NCI-H1930 (cell line): ENCODE measurements at places on chromosomes 3 and 15.

- no peak for DNase-seq
Observed at GRCh38 chr3:177448987-177449359, 251.7 kb upstream of the TBL1XR1 start.

GRCh38 chr3:136070334-136070733 lies 104.8 kb downstream of the PPP2R3A start:
- DNase-seq = no peak

GRCh38 chr3:138694287-138695007 lies 85.9 kb downstream of the FAIM start:
- no peak for DNase-seq

GRCh38 chr3:124206225-124207055 lies 214.5 kb upstream of the ROPN1 start:
- no peak for DNase-seq

- DNase-seq = no peak
Observed at GRCh38 chr3:127590282-127590592, 296 bp downstream of the TPRA1 start.

DNA sequence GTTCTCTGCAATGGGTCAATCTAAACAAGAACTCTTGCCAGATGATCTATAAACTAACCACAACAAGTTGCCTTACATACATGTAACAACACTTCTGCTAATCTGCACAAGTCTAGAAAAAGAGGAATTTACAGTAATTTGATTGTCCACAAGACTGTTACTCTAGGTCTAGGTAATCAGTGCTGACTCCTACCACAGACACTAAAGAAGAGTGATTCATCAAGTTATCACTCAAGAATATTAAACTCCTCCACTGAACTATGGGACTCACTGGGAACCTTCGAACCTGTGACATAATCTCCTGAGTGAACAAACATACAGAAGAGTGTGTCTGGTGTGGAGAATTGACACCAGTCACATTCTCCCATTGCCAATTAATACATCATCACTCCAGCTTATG lies 138.3 kb downstream of the ANXA2 start:
- no peak for DNase-seq

DNA sequence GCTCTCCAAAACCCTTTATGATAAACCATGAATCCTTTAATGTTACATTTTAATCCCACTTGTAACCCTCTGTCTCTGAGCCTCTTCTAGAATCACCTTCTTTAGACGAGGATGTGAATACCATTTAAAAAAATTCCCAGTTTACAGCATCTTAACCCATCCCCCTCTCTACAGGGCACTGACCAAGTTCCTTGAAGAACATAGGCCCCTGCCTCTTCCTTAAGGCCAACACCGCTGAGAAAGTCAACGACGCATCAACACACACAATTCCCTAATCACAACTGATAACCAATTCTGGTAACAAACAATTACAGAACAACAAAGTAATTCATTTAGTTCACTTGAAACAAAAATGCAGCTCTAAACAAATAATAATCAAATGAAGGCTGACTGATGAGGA lies 130.3 kb downstream of the DLG1 start:
- DNase-seq = no peak

DNA sequence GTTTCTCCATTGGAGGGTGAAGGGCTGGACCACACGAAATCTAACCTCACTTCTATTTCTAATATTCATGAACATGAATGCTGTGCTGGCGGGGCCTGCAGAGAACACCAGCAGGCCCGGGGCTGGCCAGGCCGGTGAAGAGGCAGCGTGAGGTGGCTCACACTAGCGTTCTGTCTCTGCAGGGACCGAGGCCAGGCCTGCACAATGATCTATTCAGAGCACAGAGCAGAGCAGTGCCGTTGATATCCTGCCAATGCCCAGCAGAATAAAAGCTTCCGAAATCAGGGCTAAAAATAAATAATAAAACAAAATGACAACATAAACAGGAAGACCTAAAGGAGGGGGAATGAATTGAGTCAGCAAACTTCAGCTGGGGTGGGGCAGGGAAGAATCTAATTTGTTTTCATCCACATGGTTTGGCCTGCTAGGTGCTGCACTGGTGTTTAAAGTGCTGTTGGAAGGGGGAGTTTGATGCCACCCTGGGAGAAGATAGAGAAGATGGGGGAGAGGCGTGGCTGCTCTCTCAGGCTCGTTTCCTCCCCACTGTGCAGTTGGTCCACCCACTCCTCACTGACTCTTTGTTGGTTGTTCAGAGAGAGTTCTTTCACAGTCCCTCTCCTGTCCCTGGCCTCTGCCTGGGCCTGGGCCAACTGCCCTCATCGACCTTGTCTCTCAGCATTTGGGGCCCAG lies 837.1 kb downstream of the AGBL1 start:
- no peak for DNase-seq

DNA sequence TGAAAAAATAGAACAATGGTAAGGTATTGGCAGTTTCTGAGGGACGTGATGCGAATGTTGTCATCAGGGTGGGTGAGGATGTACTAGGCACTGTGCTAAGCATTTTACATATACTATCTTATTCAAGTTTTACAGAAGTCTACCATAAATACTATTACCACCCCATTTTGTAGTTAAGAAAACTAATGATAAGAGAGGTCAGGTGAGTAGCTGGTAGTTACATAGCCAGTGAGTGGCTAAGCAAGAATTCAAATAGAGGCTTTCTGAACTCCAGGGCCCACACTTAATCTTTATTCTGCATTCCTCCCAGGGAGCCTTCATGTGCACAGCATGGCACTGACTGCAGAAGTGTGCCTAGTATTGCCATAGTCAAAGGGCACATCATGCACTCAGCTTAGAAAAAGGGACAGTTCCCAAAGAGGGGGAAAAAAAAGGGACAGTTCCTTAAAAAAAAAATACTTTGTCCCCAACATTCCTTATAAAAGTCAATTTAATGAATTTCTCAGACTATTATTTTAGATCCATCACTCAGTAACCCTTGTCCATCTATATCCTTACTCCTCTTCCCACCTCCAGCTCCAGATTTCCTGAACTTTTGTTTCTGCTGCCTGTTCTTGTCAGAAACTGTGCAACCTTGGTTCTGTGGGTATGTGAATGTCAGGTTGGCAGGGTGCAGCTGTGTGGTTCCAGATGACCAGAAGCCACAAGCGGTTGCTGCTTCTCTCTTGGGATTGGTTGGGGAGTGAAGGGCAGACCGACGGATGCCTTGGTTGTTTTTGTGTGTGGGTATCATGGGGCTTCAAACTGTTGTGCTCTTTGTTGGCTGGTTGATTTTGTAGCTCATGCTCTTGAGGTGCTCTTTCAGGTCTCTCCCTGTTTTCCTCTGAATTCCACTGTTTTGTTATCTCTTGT lies 8.3 kb downstream of the MAPKBP1 start:
- DNase-seq = no peak

GRCh38 chr3:65575376-65575840 lies 463.3 kb downstream of the MAGI1 start:
- DNase-seq = no peak

GRCh38 chr3:138043266-138044029 lies 33.5 kb downstream of the CLDN18 start:
- no peak for DNase-seq

- no peak for DNase-seq
Observed at GRCh38 chr3:69462022-69462825, 76.3 kb upstream of the FRMD4B start.

- peak; percentile 25 for DNase-seq
Observed at GRCh38 chr3:82004266-82004665, 242.8 kb upstream of the GBE1 start.

DNA sequence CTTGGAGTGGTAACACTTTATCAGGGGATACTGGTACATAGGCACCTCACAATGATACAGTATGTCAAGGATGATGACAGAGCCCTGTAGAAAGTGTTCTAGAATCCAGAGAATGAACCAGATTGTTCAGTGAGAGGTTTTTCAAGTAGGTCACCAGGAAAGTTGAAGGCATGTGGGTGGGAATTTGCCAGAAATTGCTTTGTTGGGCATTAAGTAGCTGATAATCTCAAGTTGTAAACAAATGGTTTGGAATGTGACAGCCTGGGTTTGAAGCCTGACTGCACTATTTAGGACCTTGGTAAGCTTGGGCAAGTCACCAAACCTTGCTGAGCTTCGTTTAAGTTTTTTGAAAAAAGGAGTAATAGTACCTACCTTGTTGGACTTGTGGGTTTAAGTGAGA lies 12.5 kb downstream of the SLC35G2 start:
- no peak for DNase-seq

- no peak for DNase-seq
Observed at GRCh38 chr3:54123003-54123775, 837 bp downstream of the CACNA2D3 start.

DNA sequence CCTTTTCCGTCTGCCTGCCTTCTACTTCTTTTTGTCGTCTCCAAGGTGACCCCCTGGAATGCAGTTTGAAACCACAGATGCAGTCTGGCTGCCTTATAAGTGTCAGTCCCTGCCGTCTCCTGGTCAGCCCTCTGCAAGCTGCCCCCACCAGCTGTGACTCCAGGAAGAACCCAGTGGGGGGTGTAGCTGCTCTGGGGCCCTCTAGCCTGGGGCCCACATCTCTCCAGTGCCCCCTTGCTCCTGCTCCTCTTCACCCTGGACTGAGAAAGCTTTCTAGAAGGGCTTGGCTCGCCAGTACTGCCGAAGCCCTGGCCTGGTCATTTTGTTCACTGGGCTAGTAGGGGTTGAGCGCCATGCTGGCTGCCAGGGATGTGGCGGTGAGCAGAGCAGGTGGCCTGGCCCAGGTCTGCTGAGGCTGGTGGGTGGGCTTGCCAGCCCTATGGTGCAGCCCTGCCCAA lies 21.3 kb downstream of the SYNM start:
- DNase-seq = no peak

DNA sequence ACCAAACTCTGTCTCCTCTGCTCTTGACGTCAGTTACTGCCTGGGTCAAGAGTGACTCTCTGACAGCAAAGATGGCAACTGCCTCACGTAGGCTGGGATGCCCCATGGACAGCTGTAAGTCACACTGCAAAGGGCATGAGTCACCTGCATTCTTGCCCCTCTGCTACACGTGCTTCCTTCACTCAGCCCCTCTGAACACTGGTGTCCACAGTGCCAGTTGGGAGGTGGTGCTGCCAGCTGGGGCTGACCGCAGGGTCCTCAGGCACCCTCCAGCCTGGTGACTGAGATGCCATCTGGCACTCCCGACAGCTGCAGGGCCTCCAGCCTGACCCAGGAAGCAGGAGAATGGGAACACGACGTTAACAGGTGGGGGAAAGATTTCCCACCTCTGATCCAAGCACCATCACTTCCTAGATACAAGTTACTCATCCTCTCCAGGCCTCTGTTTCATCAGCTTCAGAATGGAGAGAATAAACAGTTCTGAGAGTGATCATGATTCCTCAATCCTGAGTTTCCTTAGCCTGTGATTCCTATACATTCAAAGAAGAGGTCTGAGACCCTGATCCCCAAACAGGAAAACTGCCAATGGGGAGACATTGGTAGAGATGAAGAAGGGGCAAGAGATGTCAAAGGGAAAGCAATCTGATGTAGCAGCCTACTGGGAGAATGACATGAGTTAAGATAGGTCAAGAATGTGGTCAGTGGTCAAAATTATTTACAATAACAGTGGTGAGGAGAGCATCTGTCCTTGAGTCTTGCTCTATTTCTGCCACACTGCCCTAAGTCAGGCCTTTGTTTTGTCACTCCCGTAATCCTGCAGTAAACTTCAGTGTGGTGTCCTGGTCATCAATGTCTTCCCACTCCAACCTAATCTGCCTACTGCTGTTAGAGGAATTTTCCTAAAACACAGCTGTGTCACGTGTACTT lies 86.1 kb upstream of the BCL6 start:
- no peak for DNase-seq

GRCh38 chr3:12503126-12503957 lies 19.1 kb downstream of the TSEN2 start:
- no peak for DNase-seq

DNA sequence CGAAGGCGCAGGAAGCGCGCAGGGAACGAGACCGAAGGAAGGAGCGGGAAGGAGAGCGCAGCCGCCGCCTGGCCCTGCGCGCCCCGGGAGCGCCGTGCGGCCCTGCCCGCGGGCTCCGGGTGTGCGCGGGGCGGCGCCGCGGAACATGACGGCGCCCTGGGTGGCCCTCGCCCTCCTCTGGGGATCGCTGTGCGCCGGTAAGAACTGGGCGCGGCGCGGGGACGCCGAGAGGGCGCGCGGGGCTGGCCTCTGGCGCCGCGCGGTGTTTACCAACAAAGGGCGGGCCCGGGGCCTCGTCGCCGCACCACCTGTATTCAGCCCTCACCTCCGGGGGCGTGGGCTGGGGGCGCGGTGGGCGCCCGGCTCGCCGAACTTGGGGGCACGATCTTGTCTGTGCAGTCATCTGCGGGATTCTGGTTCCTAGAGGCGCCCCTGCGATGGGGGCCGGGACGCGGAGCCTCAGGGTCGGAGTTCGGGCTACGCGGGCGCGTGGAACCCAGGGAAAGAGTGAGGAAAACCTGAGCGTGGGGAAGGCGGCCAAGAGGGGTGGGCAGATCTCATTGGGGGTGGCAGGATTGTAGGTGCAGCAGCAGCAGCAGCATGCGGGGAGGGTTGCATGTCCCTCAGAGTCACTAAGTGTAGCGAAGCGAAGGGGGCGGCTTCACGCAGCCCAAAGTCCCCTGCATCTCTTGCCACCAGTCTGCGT lies 641 bp downstream of the ACVR2B start:
- DNase-seq = no peak

GRCh38 chr3:126028096-126028495 lies 55.8 kb downstream of the SLC41A3 start:
- DNase-seq = no peak

DNA sequence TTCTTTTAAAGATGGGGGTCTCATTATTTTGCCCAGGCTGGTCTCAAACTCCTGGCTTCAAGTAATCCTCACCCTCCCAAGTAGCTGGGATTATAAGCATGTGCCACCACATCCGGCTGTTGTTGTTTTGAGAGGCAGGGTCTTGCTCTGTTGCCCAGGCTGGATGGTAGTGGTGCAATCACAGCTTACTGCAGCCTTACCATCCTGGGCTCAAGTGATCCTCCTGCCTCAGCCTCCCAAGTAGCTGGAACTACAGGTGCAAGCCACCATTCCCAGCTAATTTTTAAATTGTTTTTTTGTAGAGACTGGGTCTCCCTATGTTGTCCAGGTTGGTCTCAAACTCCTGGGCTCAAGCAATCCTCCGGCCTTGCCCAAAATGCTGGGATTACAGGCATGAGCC lies 105.5 kb downstream of the SENP2 start:
- DNase-seq = no peak

GRCh38 chr3:13263770-13264467 lies 156.2 kb downstream of the NUP210 start:
- DNase-seq = no peak

DNA sequence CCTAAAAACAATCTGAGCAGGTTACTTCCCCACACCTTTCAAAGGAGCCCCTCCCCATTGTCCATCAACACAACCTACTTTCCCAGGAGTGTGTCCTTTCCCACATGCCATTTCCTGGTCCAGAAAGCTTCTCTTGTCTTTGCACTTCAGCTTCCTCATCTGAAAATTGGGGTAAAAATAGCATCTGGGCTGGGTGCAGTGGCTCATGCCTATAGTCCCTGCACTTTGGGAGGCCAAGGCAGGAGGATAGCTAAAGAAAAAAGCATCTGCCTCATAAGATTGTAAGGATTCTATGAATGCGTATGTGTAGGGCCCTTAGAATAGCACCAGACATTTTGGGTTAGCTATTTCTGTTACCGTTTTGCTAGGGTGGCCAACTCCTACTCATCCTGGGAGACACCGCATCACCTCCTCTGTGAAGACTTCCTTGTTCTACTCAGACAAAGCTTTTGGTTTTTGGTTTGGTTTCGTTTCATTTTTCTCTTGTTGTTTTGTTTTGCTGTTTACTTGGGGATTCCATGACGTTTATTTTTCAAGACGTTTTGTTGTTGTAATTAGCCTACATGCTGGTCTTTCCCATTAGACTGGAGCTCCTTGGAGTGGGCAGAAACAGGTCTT lies 224.4 kb upstream of the TLE3 start:
- no peak for DNase-seq
